Bronchus fibroblast of lung (primary cell): ENCODE measurements at places on chromosomes 2 and 18. TPM values are rescaled to one million over a fixed set of nuclear protein-coding genes. Genes with fewer than 3 reads are reported as not detected.

Gene FEV
- not detected in 2 replicates for total RNA-seq

Gene NOL4
- total RNA-seq: not detected in 2 replicates

Gene KIAA2012
- not detected in 2 replicates for total RNA-seq

Gene ZNF385B
- not detected in 2 replicates for total RNA-seq

Gene GAL3ST2
- total RNA-seq: not detected in 2 replicates

Gene VWA3B
- total RNA-seq: not detected in 2 replicates

Gene SLC19A3
- total RNA-seq: 0.17 and 0.59 TPM in 2 replicates

Gene TUBA4B
- total RNA-seq: not detected in 2 replicates

Gene RETSAT
- 33.5 and 39.2 TPM in 2 replicates for total RNA-seq

Gene MDH1B
- 0.34 and 0.45 TPM in 2 replicates for total RNA-seq

Gene MYO5B
- total RNA-seq: under 0.01 and 0.17 TPM in 2 replicates

Gene NDUFS1
- 111 and 120 TPM in 2 replicates for total RNA-seq

Gene KLHL30
- total RNA-seq: 0.15 TPM in 1 of 2 replicates, not detected in the other

Gene SPP2
- not detected in 2 replicates for total RNA-seq

Gene ALPI
- not detected in 2 replicates for total RNA-seq

Gene MBD2
- total RNA-seq: 14.1 and 15.0 TPM in 2 replicates

Gene CDH7
- total RNA-seq: not detected in 2 replicates

Gene HAAO
- 3.9 and 4.2 TPM in 2 replicates for total RNA-seq

Gene DCDC2C
- total RNA-seq: not detected in 2 replicates

Gene ERFE
- 4.2 TPM in 2 replicates for total RNA-seq

Gene LRRTM1
- total RNA-seq: not detected in 2 replicates

Gene MBD1
- 56.5 and 58.9 TPM in 2 replicates for total RNA-seq

Gene RTP5
- total RNA-seq: not detected in 2 replicates

Gene TMEM37
- 0.45 and 0.84 TPM in 2 replicates for total RNA-seq

Gene TMEM247
- total RNA-seq: not detected in 2 replicates

Gene DSG2
- total RNA-seq: 11.0 and 11.9 TPM in 2 replicates

Gene RSAD2
- under 0.01 TPM in 1 of 2 replicates, not detected in the other for total RNA-seq

Gene TRIB2
- total RNA-seq: 18.9 and 20.0 TPM in 2 replicates

Gene UGT1A9
- total RNA-seq: not detected in 2 replicates

Gene KCNIP3
- 2.0 and 2.5 TPM in 2 replicates for total RNA-seq

Gene PLCD4
- total RNA-seq: 0.67 and 0.89 TPM in 2 replicates

Gene ZNF142
- 11.1 and 11.9 TPM in 2 replicates for total RNA-seq

Gene UCN
- 0.15 and 0.84 TPM in 2 replicates for total RNA-seq

Gene ABCG8
- total RNA-seq: not detected in 2 replicates
